ENCODE measurements at places on chromosomes 6 and 20.
A peak's percentile ranks its signal among the peaks of the same experiment; 100 is the strongest.

- no peak for DNase-seq
These were observed 34.4 kb upstream of the RNF217 start for GRCh38 chr6:124927806-124928205.

DNA sequence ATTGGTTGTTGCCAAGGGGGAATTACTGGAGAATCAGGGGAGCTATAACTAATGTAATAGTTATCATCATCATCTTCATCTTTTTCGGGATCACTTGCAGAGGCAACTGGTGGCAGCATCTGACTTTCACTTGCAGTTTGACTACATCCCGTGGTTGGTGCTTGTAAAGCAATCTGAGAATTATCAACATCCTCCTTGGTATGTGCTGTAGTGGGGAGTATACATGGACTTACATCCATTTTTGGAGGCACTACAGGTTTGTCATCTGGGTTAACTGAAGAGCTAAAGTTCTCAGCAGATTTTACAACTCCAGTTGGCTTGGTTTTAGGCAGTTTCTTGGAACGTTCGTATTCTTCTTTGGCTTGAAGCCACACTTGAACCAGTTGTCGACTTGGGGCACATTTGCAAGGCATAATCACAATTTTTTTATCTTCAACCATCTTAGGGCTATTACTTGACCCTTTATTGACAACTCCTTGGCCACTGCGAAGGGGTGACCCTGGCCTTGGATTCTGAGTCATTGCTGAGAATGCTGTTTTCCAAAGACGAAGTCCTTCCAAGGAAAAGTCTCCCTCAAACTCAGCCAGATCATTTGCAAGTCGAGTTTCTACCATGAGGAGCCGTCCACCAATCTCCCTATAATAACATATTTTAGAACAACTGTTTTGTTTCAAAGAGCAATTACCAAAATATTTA is 115.5 kb downstream of the REV3L start:
- DNase-seq: no peak

DNA sequence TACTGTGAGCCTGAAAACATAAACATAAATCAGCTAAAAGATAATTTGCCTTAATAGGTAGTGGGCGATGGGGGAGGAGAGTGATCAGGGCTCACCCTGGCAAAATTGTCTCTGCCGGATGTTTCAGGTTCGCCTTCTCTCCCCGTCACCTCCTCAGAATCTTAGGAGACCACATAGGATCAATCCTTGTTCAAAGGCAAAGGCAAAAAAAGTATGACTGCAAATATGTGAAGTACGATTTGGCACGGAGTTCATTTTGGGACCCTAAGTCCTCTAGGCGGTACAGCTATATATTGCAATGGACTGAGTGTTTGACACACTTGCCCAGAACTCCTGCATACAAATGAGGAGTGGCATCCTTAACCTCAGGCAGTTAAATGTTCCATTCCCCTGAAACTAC is 649.2 kb upstream of the FLRT3 start:
- DNase-seq: no peak

DNA sequence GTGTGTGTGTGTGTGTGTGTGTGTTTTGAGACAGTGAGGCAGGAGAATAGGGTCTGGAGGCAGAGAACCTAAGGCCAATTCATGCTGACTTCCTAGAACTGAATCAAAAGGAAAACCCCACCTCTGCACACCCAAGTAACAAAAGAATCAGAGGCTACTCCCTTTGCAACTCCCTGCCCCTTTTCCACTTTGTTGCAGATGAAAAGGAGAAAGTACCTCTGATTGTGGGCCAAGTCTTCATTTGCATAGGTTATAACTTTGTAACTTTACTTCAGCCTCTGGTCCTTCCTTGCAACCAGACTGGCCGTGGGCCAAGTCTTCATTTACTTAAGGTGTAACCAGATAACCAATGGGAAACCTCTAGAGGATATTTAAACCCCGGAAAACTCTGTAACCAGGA is 168.8 kb downstream of the EYA2 start:
- no peak for DNase-seq

GRCh38 chr6:3538536-3538935 is 81.7 kb upstream of the SLC22A23 start:
- DNase-seq: no peak

DNA sequence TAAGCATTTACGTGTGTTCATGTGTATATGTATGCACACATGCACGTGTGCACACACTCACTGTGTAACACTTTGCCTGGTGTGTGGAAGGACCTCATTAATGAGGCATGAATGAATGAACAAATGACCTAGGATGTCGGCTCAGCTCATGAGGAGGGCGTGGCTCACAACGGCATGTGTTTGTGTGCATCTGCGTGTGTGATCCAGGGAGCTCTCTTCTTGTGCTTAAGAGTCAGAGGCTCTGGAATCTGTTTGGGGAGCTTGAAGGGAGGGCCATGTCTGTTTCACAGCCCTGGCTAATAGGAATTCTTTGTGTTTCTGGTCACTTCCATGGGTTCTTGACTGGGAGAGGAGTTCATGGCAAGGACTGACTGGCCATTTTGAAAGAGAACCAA is 32.7 kb downstream of the TOX2 start:
- DNase-seq: no peak

DNA sequence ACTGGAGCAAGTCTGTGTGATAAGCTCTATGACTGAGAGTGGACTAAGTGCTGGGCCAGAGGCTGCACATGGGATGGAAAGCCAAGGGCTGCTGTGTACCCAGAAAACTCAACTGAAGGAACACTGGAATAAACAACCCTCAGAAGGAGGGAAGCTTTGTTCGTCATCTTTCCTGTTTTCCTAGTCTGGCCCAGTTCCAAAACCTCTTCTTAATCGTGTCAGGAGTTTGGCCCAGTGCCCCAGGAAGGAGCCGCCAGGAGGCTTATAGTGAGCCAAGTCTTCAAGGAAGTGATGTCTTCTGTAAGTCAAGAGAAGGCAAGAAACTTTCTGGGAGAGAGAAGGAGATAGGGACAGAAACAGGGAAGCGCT is 23.3 kb upstream of the TOP1 start:
- DNase-seq: peak; percentile 78

DNA sequence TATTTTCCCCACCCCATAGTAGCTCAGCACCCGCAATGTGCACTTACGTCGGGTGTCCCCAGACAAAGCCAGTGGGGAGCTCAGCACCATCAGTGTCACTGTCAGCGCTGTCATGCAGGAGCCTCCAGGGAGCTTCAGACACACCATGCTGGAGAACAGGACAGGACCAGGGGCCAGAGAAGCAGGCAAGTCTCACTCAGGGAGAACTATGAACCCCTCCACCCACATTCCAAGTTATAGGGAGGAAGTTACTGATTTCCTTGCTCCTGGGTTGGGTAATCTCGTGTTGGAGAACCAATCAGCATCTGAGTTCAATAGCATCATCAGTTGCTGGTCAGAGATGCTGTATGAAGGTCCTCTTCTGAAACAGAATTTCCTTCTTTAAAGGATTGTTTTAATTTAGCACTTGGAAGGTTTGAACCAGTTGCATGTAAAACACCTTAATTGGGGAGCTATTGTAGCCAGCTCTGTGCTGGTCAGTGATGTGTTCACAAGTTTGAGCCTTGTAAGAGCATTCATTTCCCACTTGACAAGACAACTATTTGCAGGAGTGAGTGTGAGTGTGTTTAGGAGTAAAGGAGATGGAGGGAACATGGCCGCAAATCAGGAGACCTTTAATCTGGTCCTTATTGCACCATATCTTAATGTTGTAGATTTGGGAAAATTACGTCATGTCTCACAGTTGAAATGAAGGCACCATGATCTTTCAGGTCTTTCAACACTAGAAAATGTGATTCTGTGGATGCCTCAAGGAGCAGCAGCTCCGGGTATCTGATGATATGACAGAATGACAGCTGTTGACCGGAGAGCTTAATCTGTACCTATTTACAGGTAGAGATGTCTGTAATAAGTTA is at the start of gene HLA-DRB1:
HLA-DRB1 (minus strand) TSS at position 253 of the 854 bp plus-strand sequence; CDS start at position 147, 106 bp downstream.
- peak; percentile 27 for DNase-seq

GRCh38 chr20:49344975-49345374 is 67.1 kb upstream of the ZNFX1 start:
- DNase-seq: no peak

- no peak for DNase-seq
These were observed 318.8 kb downstream of the ZFAND3 start for GRCh38 chr6:38138374-38138773.

GRCh38 chr6:169415179-169415578 is 161.5 kb upstream of the THBS2 start:
- no peak for DNase-seq

GRCh38 chr20:34986311-34987287 is 30.9 kb downstream of the MYH7B start:
- DNase-seq: no peak

- DNase-seq: no peak
These were observed 717.9 kb upstream of the POU3F2 start for GRCh38 chr6:98116455-98116854.

- DNase-seq: no peak
These were observed 169.1 kb upstream of the PTCHD4 start for GRCh38 chr6:48280035-48280620.

- no peak for DNase-seq
These were observed 60.2 kb downstream of the DLL1 start for GRCh38 chr6:170230520-170231292.

DNA sequence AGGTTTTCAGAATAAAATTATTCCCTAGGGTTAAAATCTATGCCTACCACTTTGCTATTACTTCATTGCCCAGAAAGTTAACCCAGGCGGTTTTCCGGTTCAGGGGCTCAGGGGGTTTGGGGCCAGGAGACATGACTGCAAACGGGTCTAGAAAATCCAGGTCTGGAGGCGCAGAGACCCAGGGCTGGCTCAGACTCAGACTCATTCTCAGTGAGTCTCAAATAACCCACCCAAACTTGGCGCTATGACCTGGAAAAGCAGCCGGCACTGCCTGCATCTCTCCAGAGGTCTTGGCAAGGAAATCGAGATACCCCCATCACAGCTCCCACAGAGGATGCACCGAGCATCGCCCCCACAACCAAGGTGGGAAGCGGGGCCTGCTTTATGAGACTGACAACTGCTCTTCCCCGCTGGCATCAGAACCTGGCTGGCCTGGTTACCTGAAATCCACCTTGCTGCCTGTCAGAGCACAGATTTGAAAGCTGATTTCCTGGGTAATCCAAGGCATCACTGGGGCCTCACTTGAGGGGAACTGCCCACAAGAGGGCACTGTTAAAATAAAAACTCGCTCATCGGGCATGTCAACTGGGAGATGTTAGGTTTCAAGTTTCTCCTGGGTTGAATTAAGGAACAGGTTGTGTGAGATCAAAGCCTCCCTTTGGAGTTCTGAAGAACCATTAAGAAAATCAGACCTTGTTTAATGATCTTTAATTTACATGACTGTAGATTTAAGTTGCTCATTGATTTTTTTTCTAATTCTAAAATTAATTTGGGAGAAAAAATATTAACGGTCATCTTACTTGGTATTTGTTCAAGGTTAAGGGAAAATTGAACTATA is 55.1 kb downstream of the KIF16B start:
- DNase-seq: peak; percentile 61

DNA sequence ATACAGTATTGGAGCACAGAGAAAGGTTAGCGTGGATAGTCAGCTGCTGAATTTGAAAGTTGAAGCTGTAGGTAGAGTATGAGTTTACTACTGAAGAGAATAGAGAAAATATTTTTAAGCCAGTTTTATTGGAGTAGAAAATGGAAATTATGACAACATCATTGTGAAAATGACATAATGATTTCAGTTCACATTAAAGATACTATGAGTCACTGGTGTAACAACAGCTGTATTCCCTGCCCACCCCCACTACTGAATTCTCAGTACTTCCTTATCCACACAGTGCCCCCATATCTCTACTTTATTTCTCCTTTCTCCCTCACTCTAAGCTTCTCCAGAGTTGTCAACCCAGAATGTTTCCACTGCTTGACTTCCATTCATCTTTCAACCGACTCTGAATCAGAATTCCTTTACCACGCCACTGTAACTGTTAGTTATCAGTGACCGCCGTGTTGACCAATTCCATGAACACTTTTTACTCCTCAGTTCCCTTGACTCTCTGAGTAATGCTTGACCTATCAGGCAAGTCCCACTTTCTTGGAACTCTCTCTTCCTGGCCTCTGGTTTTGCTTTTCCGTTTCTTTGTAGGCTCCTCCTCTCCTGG is 139.6 kb downstream of the AIG1 start:
- peak; percentile 2 for DNase-seq

DNA sequence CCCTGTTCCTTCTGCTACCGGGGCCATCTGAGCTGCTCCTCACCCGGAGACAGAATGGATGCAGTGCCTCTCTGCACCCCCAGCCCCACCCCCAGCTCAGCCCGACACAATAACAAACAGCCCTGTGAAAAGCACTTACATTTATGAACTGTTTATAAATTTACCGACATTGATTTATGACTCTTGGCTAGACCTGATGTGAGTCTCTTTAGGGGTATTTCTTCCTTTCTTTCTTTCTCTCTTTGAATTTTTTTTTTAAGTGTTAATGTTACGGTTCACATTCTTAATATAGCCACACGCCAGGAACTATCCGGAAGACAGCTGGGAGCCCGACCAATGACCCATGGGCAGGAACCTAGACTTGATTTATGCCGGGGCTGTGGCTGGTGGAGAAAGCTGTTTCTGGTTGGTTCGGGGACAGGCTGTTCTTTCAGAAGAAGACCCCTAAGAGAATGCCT is 266.3 kb downstream of the CDC5L start:
- peak; percentile 10 for DNase-seq

DNA sequence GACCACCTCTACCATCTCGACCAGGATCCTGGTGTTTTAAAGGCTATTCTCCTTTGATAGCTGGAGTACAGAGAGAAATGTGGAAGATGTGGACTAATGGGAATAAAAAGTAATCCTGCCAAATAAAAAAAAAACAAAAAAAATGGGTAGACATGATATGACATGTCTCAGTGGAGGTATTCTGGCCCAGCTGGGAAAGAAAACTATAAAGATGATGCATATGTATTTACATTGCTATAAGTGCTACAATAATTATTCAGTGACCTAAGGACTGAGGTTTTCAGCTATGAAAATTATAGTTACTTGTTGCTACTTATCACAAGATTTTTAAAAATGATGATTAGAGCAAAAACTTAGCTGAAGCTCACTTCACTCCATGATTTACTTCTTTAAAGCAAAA is 101.1 kb downstream of the SIM1 start:
- no peak for DNase-seq

DNA sequence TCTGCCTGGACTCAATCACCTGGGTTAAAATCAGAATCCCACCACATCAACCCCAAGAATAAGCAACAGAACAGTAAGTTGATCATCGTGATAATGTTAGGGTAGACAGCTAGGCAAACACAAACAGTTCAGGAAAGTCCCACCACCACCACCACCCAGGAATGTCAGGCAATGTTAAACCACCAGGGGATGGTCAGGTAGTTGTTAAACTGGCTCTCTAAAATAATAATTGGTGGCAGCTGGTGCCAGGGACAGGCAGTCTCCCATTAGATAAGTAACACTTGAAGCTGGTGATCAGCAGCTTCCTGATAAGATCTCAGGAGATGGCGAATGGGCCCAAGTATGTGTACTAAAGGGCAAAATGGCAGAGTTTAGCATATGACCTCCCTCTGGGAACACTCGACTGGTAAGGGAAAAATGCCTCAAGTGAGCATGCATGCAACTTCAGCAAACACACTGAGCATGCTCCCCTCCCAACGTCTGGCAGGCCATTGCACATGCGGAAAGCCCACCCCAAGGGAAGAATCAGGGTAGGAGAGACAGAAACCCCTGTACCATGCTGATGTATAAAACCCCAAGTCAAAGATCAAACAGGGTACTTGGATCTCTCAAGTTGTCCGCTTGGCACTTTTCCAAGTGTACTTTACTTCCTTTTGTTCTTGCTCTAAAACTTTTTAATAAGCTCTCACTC is 66.6 kb downstream of the IPCEF1 start:
- DNase-seq: no peak

- no peak for DNase-seq
These were observed 27.5 kb upstream of the MARCKS start for GRCh38 chr6:113829696-113830045.

Measured in suppressor macrophage (primary cell).